ENCODE measurements at places on chromosomes 11 and 22. TPM values are rescaled to one million over a fixed set of nuclear protein-coding genes. Genes with fewer than 3 reads are reported as not detected.

Gene MMP1
- 1.9 TPM for total RNA-seq

Gene UQCC3
- 7.7 TPM for total RNA-seq

Gene CWC15
- 83.9 TPM for total RNA-seq

Gene MUC6
- total RNA-seq, result not detected

Gene TIGD3
- total RNA-seq, result 0.42 TPM

Gene SLC7A4
- total RNA-seq, result not detected

Gene SLC25A22
- total RNA-seq, result 11.8 TPM

Gene TPBGL
- total RNA-seq, result not detected

Gene RNF121
- total RNA-seq, result 33.9 TPM

Gene MMP27
- total RNA-seq, result not detected

Gene POLDIP3
- 39.9 TPM for total RNA-seq

Gene ADM2
- 0.03 TPM for total RNA-seq

Gene KRTAP5-11
- total RNA-seq, result not detected

Gene ARHGAP20
- total RNA-seq, result not detected

Gene PLCB3
- 11.5 TPM for total RNA-seq

Gene SLC16A8
- total RNA-seq, result not detected

Gene OR52K2
- not detected for total RNA-seq

Gene SMCO4
- 27.5 TPM for total RNA-seq
